Activated T-helper 1 cell treated with anti-CD3 and anti-CD28 coated beads, Interleukin-2, amount 50 U/mL, for 16 hours (primary cell): ENCODE measurements at places on chromosomes 12 and 14.

- DNase-seq = no peak
Observed at GRCh38 chr12:49037947-49038237, 19.3 kb upstream of the PRKAG1 start.

- no peak for DNase-seq
Observed at GRCh38 chr12:127245009-127245408, 1022.0 kb upstream of the TMEM132C start.

DNA sequence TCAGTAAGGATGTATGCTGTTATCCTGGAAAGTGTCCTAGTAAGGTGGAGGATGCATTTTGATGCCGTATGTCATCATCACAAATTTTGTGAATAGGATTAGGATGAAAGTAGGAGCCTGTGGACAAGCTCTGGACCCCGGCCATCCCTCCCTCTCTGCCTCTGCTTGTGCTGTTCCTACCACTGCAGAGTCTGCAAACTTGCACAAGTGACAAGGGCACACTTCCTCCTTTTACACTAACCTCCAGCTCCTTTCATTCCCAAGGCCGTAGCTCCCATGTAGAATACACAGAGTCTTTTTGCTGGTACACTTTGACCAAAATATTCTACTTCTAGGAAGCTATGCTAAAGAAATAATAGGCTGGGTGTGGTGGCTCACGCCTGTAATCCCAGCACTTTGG, 13.3 kb upstream of the TMCC3 start:
- DNase-seq = no peak

GRCh38 chr12:977156-977555, 13.9 kb upstream of the ERC1 start:
- no peak for DNase-seq

GRCh38 chr14:54975856-54976255, 51.0 kb downstream of the WDHD1 start:
- no peak for DNase-seq

DNA sequence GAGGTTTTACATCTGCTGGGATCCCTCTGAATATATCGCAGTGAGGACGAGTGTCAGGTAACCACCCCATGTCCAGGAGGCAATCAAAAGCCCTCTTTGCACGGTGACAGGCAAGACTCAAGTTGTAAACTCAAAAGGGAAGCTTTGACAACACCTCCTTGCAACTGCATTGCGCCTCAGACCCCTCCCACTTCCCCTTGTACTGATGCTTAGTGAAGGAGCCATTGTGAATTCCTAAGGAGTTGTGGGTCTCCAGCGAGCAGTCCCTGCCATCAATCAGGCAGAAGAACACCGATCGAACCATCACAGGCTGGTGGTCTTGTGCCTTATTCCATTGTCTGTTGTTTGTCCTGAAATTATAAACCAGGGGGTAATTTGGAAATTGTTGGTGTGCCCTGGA, 112.6 kb downstream of the CCDC60 start:
- no peak for DNase-seq

GRCh38 chr12:41577995-41578394, 389.9 kb downstream of the PDZRN4 start:
- DNase-seq = no peak

GRCh38 chr12:30440826-30441602, 254.7 kb downstream of the IPO8 start:
- no peak for DNase-seq

DNA sequence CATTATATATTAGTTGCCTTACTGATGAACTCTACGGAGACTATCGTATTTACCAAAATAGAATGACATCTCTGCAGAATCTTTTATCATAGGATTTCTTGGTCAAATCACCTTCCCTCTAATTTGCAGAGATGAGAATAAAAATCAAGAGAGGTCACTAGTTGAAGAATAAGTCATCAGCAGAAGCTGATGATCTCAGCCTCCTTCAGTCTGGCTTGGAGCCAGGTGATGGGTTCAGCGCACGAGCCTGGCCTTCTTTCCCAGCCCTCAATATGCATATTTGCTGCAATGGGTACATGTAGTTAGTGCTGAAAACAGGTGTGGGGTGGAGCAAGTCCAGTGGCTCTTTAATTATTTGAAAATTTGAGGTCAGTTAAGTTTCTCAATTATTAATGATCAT, 19.2 kb upstream of the EMP1 start:
- DNase-seq = no peak

DNA sequence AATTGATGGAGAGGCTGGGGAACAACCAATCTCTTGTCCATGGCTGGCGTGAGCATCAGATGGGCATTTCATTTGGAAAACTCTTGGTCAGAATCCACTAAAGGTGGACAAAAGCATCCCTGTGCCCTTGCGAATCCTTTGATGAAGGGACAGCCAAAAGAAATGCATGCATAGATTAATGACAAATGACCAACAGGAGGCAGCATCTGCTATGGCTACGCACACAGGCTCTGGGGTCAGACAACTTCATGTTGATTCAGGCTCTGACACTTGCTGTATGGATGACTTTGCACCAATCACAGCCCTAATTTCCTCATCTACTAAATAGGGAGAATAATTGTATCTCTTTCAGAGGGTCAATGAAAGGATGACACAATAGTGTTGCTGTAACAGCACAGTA, 117.5 kb downstream of the ASCL4 start:
- DNase-seq = no peak

GRCh38 chr14:24147761-24148428, 597 bp downstream of the RNF31 start:
- no peak for DNase-seq

DNA sequence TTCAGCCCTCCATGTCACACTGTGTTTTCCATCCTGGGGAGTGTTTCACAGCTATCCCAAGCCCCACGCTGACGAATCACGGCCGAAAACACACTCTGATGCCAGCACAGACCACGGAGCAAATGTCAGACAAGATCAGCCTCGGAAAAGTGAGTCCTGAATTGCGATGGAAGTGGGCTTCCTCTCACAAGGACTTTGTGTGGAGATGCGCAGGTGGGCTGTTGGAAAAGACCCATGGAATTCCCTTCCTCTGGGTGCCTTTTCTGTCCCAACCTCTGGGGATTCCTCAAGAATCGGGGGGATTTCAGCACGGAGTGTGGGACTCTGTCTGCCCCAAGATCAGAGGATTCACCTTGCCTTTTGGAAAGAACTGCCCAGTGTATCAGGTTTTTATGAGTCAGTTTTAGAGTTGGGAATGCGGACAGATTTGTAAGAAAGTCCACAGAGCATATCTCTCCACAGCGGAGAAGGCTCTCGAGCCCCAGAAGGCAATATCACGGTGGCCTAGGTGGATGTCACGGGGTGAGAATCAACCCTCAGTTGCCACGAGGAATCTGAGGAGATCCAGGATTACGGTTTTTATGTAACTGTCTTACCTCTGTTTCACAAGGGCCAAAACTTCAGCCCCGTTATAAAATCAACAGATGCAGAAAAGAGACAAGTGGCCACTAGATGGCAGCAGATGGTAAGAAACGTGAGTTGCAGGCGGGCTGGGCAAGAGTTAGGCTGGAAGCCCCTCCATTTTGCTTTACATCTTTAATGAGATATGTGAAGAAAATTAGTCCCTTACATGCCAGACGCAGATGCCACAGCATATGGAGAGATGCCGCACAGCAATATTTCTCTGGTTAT, 201.9 kb downstream of the DAD1 start:
- DNase-seq = no peak

DNA sequence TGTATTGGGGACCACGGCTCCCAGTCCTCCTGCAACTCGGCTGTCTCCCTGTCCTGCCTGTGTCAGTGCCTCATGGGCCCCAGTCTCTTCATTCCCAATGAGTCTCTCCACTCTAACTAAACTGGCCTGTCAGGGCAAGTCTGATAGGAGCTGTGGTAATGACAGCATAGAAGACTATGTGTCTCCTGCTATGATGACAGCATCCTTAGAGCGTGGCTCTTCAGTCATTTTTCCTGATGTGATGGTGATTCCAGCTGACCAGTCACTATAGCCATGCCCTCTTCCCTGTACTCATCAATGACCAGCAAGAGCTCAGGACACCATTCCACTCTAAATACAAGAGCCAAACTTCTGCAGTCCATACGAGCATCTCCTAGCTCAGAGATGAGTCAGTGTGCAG, 339.8 kb downstream of the PCNX1 start:
- no peak for DNase-seq

DNA sequence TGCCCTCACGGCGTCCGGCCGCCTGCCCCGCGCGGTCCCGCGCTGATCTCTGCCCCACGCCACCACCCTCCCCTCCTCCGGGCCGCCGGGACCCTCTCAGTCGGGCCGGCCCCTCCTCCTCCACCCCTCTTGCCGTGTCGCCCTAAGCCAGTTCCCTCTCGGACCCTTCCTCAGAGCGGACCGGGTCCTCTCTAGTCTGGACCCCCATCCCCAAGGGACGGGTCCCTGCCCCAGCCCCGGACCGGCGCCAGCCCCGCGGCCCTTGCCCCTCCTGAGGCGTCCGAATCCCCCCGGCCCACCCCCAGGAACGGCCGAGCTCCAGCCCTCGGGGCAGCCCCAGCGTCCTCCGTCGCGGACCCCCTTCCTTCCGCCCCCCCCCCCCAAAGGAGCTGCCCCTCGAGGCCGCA, 485 bp downstream of the PPP4R4 start:
- DNase-seq = no peak

- DNase-seq = no peak
Observed at GRCh38 chr12:110756611-110757010, 13.9 kb upstream of the PPP1CC start.

- no peak for DNase-seq
Observed at GRCh38 chr12:96136725-96137378, 57.3 kb upstream of the ELK3 start.

- no peak for DNase-seq
Observed at GRCh38 chr12:80033448-80033847, 65.9 kb upstream of the OTOGL start.

DNA sequence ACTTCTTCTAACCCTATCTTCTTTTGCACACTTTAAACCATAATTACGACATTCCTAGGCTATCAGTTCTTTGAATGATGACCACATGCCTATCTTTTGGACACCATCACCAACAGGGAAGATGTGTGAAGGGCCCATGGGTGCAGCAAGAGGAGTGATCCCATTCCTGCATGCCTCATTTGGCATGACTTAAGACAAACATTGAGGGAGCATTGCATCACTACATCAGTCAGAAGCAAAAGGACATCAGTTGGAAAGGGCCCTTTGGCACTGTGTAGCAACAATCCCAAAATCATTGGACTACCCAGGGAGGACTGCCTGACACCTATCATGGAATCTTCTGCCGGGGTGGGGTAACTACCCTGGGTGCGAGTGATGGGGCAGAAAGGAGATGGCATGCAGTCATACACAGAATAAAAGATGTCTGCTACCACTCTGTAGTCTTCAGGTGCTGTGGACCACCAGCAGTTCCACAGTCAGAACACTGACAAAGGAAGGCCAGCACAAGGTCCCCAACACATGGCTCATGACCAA, 10.7 kb upstream of the TMBIM6 start:
- DNase-seq = no peak

- no peak for DNase-seq
Observed at GRCh38 chr12:62032870-62033269, 227.3 kb upstream of the USP15 start.

GRCh38 chr12:119780786-119781434, 96.2 kb downstream of the CIT start:
- DNase-seq = no peak

DNA sequence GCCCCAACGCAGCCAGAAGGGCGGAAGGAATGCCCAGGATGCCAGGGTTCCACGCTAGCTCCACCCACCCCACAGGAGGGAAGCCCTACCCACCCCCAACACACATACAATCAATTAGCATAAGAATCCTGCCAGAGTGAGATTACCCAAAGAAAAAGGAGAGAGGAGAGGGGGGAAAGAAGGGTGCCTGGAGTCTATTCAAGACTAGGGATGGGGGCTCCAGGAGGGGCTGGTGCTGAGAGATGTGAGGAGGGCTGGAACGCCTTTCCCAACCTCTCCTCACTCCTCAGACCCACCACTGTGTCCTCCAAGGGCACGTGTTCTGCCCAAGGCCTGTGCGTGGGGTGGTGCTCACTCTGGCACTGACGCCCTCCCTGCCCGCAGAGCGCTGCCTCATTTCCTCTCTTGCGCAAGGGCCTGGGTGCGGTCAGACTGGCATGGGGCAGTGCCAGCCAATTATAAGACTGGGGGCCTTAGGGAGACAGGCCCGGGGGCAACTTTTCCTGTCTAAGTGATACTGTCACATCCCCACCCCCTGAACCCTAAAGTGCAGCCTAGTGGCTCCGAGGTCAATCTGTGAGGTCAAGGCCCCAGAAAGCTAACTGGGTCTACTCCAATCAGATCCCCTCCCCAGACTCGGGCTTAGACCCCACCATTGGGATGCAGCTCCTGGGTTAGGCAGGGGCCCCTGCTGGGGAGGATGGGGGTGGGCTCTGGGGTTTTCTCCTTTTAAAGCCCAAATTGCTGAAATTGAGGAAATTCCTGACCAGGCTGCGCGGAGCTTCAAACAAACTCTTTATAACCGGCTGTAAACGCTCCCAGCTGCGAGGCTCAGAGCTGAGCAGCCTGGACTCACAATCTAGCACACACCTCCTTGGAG, 10.2 kb upstream of the ITGB7 start:
- no peak for DNase-seq

GRCh38 chr12:130765186-130765659, 49.1 kb upstream of the RIMBP2 start:
- DNase-seq = no peak

DNA sequence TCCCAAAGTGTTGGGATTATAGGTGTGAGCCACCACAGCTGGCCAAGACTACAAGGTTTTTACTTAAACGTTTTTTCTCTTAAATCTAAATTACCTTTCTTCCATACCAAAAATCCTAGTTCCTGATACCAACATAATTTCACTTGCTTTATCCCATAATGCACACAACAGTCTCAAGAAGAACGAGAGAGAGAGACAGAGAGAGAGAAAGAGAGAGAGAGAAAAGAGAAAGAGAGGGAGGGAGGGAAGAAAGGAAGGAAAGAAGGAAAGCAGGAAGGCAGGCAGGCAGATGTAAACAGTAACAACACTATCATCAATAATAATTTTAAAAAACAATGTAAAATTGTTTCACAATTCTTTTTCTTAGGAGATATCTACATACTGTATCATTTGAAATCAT, 118.4 kb downstream of the BTG1 start:
- DNase-seq = no peak

GRCh38 chr12:77372494-77372893, 307.1 kb upstream of the E2F7 start:
- no peak for DNase-seq

- DNase-seq = no peak
Observed at GRCh38 chr12:124153392-124153791, 141.5 kb upstream of the RFLNA start.

- DNase-seq = no peak
Observed at GRCh38 chr14:100755649-100756048, 29.0 kb downstream of the DLK1 start.

GRCh38 chr12:124599074-124599999, 31.9 kb upstream of the NCOR2 start:
- no peak for DNase-seq

GRCh38 chr12:91377436-91377835, 194.8 kb upstream of the DCN start:
- DNase-seq = no peak

DNA sequence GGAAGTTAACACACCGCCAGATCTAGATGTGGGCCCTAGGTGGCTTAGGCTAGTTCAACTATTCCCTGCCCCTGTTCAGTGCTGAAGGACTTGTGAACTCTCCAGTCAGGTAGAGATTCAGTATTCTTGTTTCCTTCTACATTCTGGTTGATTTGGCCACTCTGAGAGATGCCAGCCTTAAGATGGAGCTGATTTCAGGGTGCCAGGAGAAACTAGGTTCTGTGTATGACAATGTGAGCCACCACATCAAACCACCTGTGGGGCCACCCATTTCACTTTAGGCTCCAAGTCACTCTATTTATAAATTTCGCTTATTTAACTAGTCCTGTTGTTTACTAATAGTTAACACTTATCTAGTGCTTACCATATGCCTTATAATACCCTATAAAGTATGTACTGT, 26.0 kb downstream of the FRMD6 start:
- DNase-seq = no peak

GRCh38 chr12:130013771-130014484, 110.1 kb upstream of the TMEM132D start:
- DNase-seq = no peak
